ENCODE measurements at places on chromosomes 11 and 22.

GRCh38 chr22:37349043-37349814, 66.9 kb downstream of the CYTH4 start:
- DNase-seq: no peak

DNA sequence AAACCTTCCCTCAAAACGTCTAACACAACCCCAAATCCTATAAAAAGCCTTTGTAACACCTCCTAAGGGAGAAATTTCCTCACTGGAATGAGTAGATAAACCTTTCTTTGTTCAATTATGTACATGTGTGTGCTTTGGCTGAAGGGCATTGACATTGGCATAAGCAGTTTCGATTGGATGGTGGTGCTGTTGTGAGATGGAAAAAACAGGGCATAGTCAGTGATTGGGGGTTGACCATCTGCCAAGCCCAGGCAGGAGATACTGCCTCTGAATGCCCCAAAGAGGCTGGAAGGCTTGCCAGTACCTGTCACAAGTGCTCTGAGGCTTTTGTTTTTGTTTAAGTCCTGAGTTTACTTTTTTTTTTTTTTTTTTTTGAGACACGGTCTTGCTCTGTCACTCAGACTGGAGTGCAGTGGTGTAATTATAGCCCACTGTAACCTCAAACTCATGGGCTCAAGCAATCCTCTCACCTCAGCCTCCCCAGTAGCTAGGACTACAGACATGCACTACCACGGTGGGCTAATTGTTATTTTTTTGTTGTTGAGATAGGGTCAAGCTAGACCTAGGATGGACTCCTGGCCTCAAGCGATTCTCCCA, 1.2 kb upstream of the CCDC117 start:
- no peak for DNase-seq

- DNase-seq: no peak
Measured at GRCh38 chr11:113286009-113286408, 28.4 kb upstream of the TTC12 start.

DNA sequence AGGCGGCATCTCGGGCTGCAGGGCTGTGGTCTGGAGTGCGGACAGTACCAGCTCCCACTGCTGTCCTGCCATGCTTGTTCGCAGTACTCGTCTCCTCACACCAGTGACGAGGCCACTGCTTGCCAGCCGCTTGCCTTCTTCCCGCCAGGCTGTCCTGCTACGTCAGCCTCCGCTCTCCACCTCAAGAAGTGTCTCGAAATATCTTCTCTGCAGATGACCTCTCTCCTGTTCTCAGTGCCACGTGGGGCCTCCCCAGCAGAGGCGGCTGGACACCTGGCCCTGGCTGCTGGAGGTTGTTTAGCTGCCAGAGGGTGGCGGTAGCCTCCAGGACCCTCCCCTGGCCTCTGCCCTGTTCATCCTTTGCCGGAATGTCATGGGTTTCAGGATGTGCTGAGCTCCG, 3.1 kb upstream of the CCDC188 start:
- DNase-seq: no peak

DNA sequence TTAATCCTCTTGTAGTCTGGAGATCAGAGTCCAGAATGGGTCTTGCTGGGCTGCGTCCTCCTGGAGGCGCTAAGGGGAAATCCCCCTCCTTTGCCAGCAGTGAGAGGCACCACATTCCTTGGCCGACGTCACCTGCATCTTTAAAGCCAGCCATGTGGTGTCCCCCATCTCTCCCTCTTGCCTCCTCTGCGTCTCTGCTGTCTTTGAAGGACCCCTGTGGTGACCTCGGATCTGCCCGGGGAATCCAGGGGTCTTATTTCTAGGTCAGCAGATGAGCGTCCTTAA, 27.2 kb upstream of the PARVB start:
- DNase-seq: no peak

DNA sequence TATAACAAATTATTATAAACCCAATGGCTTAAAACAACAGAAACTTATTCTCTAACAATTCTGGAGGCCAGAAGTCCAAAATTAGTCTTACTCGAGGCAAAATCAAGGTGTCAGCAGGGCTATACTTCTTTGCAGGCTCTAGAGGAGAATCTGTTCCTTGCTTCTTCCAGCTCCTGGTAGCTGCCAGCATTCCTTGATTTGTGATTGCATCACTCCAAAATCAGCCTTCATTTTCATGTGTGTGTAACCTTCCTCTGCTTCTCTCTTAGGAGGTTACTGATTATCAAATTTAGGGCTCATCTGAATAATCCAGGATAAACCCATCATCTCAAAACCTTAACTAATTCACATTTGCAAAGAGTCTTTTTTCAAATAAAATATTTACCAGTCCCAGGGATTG, 23.6 kb downstream of the GALNT18 start:
- no peak for DNase-seq

DNA sequence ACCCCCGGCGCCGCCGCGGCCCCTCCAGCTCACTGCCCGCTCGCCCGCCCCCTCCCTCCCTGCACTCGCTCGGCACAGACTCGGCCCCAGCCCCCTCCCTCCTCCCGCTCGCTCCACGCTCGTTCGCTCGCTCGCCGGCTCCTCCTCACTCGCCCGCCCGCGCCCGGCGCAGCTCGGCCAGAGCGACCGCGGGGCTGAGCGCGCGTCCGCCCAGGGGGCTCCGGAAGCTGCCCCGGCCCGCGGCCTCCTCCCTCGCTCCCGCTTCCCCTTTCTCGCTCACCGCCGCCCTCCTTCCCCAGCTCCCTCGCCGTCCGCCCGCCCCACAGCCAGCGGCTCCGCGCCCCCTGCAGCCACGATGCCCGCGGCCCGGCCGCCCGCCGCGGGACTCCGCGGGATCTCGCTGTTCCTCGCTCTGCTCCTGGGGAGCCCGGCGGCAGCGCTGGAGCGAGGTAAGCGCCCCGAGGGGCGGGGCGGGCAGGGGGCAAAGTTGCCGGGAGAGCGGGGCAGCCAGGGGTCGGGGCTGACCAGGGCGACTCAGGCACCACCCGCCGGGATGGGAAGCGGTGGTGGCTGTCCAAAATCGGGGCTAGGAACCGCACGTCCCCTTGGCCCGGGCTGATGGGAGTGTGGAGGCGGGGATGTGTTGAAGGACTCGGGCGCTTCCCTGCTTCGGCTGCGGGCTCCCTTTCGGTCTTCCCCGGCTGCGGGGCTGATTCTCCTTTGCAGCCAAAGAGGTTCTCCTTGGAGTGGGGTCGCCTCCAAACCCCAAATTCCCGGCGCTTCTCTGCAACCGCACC, at the start of gene SEZ6L:
Gene SEZ6L, plus strand, starts transcription at position 148 of the 797 bp plus-strand sequence. Its CDS starts 208 bp downstream, at position 356.
- DNase-seq: peak; percentile 22

- no peak for DNase-seq
Measured at GRCh38 chr11:88384004-88384668, 46.6 kb upstream of the CTSC start.

- peak; percentile 34 for DNase-seq
Measured at GRCh38 chr22:32949391-32950173, 108.6 kb downstream of the SYN3 start.

DNA sequence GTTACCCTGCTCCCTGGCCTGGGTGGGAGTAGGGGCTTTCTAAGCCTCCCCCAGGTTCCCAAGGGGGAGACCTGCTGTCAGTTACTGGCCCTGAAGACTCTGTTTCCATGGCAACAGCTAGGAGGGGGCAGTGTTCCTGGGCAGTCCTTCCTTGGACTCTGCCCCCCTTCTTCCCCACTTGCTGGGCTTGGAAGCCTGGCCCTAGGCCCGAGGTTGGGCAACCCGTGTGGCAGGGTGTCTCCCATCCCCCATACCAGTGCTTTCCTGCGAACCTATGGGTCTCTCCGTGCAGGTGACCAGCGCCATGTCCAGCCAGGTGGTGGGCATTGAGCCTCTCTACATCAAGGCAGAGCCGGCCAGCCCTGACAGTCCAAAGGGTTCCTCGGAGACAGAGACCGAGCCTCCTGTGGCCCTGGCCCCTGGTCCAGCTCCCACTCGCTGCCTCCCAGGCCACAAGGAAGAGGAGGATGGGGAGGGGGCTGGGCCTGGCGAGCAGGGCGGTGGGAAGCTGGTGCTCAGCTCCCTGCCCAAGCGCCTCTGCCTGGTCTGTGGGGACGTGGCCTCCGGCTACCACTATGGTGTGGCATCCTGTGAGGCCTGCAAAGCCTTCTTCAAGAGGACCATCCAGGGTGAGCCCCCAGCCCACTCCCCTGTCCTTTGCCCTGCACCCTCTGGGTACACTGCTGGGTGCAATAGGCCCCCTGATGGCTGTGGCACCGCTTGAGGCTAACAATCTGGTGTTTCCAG, 1.7 kb downstream of the ESRRA start:
- peak; percentile 86 for DNase-seq

GRCh38 chr11:46118702-46119351, 2.4 kb downstream of the PHF21A start:
- DNase-seq: no peak
